ENCODE measurements at places on chromosomes 4 and X.

GRCh38 chrX:105653891-105654290 lies 168.4 kb upstream of the NRK start:
- no peak for DNase-seq

GRCh38 chrX:23515028-23515427 lies 152.3 kb upstream of the PRDX4 start:
- DNase-seq, result no peak

GRCh38 chr4:78099058-78099457 lies 41.9 kb downstream of the FRAS1 start:
- no peak for DNase-seq

DNA sequence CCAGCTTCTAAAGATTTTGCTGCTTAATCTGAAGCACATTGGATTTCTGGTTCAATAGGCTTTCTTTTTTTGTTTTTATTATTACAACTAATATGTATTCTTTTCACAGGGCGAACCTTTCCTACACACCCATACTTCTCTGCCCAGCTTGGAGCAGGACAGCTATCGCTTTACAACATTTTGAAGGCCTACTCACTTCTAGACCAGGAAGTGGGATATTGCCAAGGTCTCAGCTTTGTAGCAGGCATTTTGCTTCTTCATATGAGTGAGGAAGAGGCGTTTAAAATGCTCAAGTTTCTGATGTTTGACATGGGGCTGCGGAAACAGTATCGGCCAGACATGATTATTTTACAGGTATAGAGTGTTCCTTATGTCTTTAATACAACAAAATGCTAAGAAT lies 155.4 kb downstream of the PTTG2 start:
- DNase-seq, result no peak

GRCh38 chr4:186765673-186766546 lies 42.3 kb upstream of the FAT1 start:
- no peak for DNase-seq

- DNase-seq, result no peak
These were observed 306.1 kb upstream of the EMCN start for GRCh38 chr4:100823993-100824323.

GRCh38 chr4:32142075-32142474 lies 1421.9 kb downstream of the PCDH7 start:
- DNase-seq, result no peak

GRCh38 chr4:186019269-186019668 lies 49.7 kb upstream of the TLR3 start:
- no peak for DNase-seq

GRCh38 chrX:15299941-15300851 lies 15.2 kb downstream of the ASB11 start:
- DNase-seq, result no peak

DNA sequence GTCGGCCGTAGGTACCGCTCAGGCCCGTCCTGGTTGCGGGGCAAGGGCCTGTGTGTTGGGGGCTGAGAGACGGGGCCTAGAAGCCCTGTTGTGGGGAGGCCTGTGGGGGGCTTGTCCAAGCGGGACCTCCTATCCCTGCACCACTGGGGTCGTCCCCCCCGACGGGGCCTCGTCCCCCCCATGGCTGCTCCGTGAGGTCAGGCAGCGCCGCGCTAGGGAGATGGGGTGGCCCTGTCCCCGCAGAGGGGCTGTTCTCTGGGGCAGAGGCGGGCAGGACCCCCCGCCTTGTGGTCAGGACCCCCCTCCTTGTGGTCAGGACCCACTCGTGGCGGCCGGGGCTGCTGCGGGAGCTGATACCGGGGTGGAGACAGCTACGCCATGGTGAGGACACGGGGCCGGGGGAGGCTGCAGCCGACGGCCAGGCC lies 12.1 kb upstream of the GTPBP6 start:
- no peak for DNase-seq

DNA sequence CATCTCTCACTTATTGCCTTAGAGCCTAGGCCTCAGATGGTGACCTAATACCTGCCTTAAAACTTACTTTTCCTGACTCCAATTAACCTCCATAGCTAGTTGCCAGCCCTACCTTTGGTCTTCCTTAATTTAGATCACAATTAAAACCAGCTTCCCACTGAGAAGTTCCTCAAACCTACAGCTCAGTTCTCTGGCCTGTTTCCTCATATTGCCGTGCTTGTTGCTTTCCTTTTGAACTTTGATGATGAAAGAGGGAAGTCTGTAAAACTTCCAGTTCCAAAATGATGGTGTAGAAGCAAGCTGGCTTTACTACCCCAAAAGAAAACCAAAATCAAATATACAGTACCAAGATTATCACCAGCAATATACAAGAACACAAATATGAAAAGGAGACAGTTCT lies 28.9 kb upstream of the CAMK2D start:
- no peak for DNase-seq

GRCh38 chr4:102308032-102308799 lies 37.1 kb downstream of the SLC39A8 start:
- DNase-seq, result no peak

DNA sequence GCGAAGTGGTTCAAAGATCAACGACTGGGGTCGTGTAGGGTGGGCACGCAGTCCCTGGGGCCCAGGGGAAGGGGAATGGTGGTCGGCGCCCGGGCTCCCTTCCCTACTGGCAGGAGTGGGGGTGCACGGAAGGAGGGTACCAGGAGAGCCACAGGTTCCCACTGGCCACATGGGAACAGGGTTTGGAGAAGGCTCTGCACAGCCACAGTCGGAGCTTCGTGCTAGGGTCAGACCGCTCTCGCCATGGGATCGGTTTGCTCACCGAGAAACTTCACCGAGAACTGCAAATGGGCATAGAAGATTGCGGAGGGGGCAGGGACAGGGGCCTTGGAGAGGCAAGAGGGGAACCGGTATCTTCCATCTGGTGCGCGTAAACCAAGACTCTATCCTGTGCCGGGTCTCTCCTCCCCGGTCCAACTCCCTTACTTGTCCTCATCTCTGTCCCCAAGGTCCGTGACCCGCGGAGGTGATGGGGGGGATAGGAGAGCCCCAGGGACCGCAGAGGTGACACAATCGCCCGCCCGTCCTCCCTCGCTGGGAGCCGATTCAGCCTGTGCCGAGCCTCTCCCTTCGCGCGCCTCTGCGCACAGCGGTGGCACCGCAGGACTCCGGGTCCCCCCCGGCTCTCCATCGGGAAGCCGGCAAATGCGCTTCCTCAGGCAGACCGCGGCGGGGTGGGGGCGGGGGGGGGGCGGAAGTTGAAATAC lies 1.0 kb downstream of the SCD5 start:
- DNase-seq, result no peak

GRCh38 chr4:38768968-38769394 lies 13.8 kb downstream of the TLR10 start:
- DNase-seq, result no peak

GRCh38 chr4:185634066-185634652 lies 98.9 kb upstream of the PDLIM3 start:
- DNase-seq, result no peak

DNA sequence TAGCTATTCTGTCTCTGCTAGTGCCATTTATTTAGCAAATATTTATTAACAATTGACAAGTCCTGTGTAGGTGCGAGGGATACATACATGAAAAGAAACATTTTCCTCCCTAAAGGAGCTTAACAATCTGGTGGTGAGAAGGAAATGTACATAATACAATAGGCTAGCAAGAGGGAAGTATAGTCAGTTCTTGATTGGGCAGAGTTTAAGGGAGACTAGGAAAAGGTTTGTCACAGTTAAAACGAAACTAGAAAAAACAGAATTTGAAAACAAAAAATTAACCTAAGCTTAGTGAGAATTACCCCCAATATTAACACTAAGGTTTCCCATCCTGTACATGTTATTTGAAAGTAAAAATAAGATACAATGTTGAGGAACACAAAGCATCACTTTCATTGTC lies 8.6 kb upstream of the MAML3 start:
- DNase-seq, result no peak

DNA sequence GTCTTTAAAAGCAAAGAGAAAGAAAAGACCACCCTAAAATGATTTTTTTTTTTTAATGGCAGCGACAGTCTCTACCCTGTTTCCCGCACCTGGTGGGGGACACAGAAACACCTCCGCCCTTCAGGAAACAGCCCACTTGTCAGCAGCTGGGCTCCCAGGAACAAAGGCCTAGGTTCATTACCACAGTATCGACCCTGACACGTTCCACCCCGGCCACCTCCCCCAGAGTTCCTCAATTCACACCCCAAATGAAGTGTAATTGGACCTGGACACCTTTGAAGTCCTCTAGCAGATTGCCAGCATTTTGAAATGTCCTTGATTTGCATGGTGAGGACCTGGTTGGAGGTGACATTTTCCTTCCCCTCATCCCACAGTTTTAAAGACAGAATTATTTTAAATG lies 175.0 kb upstream of the BCOR start:
- DNase-seq, result no peak

Measured in CD4-positive, alpha-beta T cell treated with Interleukin-12 subunit alpha and Interleukin-12 subunit beta, for 1 hour (primary cell).